ENCODE measurements at places on chromosomes 4 and X. TPM values are rescaled to one million over a fixed set of nuclear protein-coding genes. Genes with fewer than 3 reads are reported as not detected.

Gene PITX2
- total RNA-seq = 30.4 TPM

Gene HMX1
- total RNA-seq = 0.26 TPM

Gene ZFP42
- 0.11 TPM for total RNA-seq

Gene C4orf50
- 0.32 TPM for total RNA-seq

Gene CFAP299
- not detected for total RNA-seq

Gene NDST3
- total RNA-seq = 2.2 TPM
